Ovary (tissue), 10 donors: ENCODE measurements at places on chromosomes 6 and 20. TPM values are rescaled to one million over a fixed set of nuclear protein-coding genes. Genes with fewer than 3 reads are reported as not detected.

GRCh38 chr6:145480024-145480423 lies 255.3 kb downstream of the EPM2A start:
- no peaks in the 10 kb centered on the region for H3K36me3 ChIP-seq
- no peak for DNase-seq
- no peaks in the 10 kb centered on the region for H3K4me1 ChIP-seq
- H3K27me3 ChIP-seq = no peaks in the 10 kb centered on the region

DNA sequence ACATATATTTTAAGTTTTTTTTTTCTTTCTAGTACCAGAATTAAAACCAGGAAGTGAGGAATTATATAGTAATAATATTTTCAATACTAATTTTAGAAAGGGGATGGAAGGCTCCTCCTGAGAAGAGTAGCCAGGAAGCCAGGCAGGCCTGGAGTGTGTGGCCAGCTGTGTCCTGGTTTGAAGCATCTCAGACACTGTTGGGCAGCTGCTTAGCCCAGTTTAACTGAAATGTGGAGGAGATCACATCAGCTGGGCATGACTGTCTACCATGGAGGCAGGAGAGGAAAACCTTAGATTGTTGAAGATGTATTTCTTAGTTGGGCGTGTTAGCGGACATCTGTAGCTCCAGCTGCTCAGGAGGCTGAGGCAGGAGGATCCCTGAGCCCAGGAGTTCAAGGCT lies 142.2 kb downstream of the ARID1B start:
- DNase-seq = no peak
- no peak overlapping the region for H3K27ac ChIP-seq
- H3K27me3 ChIP-seq = no peaks in the 10 kb centered on the region
- H3K4me3 ChIP-seq = no peak overlapping the region
- H3K36me3 ChIP-seq = no peaks in the 10 kb centered on the region
- H3K4me1 ChIP-seq = peaks cover 30% of the 10 kb centered on the region

DNA sequence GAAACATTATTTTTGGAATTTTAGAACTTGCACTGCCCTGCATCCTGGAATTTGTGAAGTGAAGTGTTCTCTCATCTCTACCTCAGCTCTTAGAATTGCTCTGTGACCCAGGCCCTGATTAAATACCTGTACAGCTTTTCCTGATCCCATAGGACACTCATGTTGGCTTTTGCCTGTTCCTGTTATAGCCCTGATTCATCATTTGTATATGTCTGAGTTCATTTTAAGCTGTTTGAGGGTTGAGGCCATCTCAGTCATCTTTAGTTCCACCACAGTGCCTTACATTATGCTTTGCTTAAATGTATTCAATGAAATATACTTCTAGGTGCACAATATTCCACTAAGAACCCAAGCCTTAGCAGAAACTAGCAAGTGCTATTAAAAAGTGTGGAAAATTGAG lies 26.4 kb downstream of the ZFAND3 start:
- H3K36me3 ChIP-seq = no peaks in the 10 kb centered on the region
- no peak overlapping the region for H3K27ac ChIP-seq
- peaks cover 11% of the 10 kb centered on the region for H3K4me1 ChIP-seq

DNA sequence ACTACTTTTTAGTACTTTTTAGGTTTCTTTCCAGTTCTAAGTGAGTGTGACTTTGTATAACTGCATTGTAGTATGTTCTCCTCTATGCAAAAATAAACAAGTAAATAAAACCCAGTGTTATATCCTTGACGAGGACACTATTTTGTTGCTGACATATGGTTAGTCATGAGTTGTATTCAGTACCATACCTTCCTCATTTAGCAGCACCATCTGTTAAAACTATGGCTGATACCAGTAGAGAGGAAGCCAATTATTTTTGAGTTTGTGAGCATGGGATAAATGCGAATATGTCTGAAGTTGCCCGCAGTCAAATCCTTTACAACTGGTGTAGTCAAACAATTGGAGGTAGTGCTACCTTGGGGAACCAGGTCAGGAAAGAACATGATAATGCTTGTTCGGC lies 74.1 kb downstream of the CDKAL1 start:
- H3K27ac ChIP-seq = no peak overlapping the region
- H3K4me3 ChIP-seq = no peak overlapping the region
- H3K36me3 ChIP-seq = no peaks in the 10 kb centered on the region
- peaks cover 3% of the 10 kb centered on the region for H3K4me1 ChIP-seq
- DNase-seq = no peak

COL9A3 gene
- total RNA-seq = 1.5 TPM

GRCh38 chr6:137363805-137364138 lies 130.4 kb downstream of the OLIG3 start:
- no peaks in the 10 kb centered on the region for H3K4me1 ChIP-seq
- H3K27ac ChIP-seq = no peak overlapping the region
- no peaks in the 10 kb centered on the region for H3K27me3 ChIP-seq
- H3K4me3 ChIP-seq = no peak overlapping the region

TMEM170B gene
- total RNA-seq = 4.3 TPM

- no peak overlapping the region for H3K27ac ChIP-seq
- no peak for DNase-seq
- H3K4me1 ChIP-seq = no peaks in the 10 kb centered on the region
- no peak overlapping the region for H3K4me3 ChIP-seq
- no peaks in the 10 kb centered on the region for H3K27me3 ChIP-seq
- H3K36me3 ChIP-seq = no peaks in the 10 kb centered on the region
Measured at GRCh38 chr6:44086931-44087574, 40.2 kb downstream of the MRPL14 start.
